ENCODE measurements at places on chromosomes 4 and X.

DNA sequence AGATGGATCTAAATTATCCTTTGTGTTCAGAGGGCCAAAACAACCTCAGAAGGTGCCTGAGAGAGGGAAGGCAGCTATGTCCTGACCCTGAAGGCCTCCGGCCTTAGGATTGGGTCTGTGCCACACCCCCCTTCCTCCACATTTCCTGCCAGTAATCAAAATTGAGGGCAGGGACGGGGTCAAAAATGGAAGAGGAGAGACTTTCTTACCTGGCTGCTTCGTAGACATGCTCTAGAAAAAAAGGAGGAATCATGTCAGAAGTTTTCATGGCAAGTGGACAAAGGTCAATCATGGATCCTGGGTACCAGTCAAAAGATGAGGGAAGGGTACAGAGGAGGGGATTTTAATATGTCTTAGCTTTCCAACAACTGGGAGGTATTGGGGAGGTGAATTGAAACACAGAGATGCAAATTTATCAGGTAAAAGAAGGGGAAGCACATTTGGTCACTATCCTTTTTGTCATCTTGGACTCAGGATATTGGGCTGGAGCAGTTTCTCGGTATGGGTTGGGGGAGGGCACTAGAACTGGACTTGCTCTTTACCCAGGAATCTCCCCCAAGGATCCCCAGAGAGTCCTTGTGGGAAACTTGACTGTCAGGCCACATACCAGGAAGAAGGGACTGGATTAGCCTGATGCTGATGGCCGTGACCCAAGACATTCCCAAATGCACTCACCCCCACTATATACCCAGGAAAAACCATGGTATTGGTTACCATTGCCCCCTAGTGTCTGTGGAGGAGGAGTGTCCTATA is 17.1 kb downstream of the VSIG4 start:
- no peak for DNase-seq

- no peak for DNase-seq
These were observed 176.7 kb downstream of the SMARCA1 start for GRCh38 chrX:129346574-129346973.

DNA sequence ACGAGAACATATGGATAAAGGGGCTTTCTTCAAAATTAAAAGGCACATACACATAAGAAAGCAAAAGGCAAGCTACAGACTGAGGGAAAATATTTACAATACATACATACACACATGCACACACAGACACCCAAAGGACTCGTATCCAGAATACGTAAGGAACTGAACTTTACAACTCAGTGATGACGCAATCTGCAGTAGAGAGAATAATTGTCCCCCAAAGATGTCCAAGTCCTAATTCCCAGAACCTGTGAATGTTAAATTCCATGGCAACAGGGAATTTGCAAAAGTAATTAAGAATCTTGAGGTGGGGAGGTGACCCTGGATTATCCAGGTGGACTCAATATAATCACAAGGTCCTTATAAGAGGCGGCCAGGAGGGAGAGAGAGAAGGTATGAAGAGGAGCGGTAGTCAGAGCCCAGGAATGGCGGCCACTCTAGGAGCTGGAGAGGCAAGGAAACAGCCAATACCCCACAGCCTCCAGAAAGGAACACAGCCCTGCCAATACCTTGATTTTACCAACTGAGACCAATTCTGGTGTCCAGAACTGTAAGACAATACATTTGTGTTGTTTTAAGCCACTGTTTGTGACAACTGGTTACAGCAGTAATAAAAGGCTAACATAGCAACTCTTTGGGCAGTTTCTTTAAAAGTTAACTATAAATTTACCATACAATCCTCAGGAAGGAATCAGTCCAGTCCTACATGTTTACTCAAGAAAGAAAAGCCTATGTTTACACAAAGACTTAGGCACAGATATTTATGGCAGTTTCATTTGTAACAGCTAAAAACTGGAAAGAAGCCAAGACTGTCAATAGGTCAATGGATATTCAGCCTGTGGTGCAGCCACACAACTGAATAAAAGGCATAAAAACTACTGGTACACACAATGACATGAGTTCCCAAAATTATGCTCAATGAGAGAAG is 27.3 kb upstream of the STS start:
- DNase-seq, result peak; percentile 72

- DNase-seq, result no peak
These were observed 27.7 kb upstream of the GLRB start for GRCh38 chr4:157048248-157048647.

DNA sequence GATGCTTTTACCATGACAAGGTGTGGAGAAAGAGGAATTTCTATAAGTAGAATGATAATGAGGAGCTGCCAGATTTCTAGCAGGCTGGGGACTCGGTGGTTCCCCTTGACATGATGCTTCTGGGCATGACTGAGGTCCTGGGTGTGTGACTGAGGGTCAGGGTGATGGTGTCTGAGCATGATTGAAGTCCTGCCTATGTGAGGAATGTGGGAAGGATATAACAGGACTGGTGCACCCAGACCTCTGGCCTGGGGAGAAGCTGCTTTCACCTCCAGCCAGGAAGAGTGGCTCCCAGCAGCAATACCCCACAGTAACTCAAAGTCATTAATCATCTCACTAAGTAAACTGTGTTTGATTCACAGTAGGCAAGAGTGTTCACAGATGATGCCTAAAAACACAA is 17.4 kb downstream of the SORBS2 start:
- no peak for DNase-seq

- DNase-seq, result no peak
These were observed 23.8 kb upstream of the CD38 start for GRCh38 chr4:15754323-15754722.

- DNase-seq, result no peak
These were observed 141.0 kb downstream of the NSUN7 start for GRCh38 chr4:40890764-40891163.

DNA sequence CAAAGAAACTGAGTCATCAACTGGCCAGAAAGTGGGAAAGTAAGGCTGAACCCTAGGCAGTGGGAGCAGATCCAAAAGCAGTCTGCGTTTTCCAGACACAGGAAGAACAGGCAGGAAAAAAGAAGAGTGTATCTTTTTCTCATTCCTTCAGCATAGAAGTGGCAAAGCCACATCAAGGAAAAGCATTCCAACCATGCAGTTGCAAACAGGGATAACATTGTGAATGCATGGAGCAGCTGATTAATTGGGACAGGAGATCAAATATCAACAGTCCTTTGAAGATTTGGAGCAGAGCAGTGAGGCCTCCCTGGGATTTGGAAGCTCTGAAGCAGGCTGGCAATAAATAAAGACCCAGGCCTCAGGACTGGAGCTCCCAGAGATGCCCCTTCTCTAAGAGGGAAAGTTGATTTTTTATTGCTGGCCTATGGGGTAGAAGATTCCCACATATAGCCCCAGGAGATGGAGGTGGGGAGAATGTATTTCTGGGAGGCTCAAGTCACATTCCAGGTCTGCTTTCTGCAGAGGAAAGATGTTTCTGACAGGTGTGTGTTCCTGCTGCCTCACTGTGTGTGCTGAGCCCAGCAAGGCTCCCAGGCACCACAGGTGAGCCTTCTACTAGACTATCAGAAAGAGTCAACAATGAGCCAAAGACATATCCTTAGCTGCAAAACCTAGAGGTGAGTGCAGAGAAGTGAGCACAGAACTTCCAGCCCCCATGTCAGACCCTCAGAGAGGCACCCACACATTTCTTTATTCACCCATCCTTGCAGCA is 222.5 kb downstream of the RAB28 start:
- no peak for DNase-seq

- no peak for DNase-seq
These were observed 28.1 kb downstream of the INPP4B start for GRCh38 chr4:142818031-142818430.

DNA sequence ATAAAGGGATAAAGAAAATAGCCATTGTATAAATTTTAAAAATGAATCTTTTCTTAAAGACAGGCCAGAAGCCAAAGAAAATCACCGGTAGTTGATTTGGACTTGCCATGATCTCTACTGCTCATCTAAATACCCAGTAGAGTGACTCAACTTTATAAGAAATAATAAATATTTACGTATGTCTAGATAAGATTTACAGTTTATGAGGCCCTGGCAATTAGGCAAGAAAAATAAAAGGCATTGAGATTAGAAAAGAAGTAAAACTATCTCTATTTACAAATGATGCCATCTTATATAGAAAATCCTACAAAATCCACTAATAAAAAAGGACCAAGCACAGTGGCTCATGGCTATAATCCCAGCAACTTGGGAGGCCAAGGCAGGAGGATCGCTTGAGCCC is 765.5 kb upstream of the HTR2C start:
- DNase-seq, result no peak

- DNase-seq, result no peak
These were observed 391.5 kb downstream of the GASK1B start for GRCh38 chr4:157781361-157781760.

GRCh38 chr4:27490766-27491165 is 630.1 kb downstream of the STIM2 start:
- DNase-seq, result no peak

DNA sequence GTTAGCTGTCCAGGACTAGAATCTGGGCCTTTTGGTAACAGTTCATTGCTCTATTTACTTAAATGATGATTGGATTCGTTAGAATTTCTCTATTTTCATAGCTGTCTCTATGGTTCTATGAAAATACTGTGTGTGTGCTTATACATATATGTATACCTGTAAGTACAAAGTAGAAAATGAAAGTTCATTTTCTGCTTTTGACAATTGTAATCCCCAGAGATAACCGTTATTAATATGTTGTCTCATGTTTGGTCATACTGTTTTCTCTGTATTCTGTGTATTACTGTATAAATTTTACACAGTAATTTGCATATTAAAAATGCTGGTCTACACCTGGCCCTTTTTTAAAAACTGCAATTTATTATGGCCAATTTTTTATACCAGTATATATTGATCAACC is 55.4 kb downstream of the CLCN3 start:
- DNase-seq, result no peak

DNA sequence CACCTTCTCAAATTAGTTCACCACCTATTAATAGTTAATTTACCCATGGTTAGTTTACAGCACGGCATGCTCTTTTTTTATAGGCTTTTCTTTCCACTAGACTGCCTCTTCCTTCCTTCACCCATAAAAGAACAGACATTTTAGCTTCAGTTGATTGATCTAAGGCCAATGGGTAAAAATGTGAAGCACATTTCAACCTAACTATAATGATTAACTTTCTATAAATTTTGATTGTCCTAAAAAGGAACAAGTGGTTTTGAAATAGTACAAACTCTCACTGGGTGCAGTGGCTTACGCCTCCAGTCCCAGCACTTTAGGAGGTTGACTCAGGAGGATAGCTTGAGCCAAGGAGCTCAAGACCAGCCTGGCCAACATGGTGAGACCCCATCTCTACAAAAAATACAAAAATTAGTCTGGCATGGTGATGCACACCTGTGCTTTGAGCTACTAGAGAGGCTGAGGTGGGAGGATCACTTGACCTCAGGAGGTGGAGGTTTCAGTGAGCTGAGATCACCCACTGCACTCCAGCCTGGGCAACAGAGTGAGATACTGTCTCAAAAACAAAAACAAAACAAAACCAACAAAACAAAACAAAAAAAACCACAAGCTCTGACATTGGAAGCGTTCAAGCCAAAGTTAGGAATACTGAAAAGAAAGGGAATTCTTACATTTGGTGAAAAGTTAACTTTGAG is 89.9 kb upstream of the FAT1 start:
- DNase-seq, result no peak

DNA sequence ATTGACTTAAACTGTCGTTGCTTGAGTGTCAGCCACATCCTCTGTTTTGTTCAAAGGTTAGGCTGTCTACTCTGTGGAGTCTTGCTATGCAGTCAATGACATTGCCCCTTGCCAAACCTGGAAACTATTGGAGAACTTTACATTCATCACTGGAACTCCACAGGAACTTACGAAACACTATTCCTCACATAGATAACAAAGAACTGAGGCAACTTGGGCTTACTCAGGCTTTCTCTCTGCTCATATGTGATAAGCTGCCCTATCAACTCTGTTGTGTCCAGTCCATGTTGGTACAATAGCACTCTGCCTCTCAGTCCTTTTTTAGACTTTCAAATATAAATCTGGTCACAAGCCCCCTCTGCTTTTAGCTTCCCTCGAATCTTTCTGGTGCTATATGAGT is 9.4 kb downstream of the NPY5R start:
- no peak for DNase-seq

GRCh38 chr4:186651624-186652023 is 72.0 kb downstream of the FAT1 start:
- peak; percentile 89 for DNase-seq

DNA sequence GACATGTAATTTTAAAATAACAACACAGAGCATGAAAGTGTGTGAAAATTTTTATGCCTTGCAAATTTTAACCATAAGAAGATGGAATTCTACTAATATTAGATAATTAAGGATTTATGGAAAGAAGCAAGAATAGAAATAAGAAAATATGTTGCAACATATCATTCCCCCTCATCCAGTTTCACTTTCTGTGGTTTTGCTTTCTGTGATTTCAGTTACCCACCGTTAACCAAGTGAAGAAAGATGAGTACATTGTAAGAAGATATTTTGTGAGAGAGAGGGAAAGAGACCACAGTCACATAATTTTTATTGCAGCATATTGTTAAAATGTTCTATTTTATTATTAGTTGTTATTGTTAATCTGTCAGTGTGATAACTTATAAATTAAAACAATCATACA is 77.9 kb downstream of the ADAM29 start:
- DNase-seq, result no peak

DNA sequence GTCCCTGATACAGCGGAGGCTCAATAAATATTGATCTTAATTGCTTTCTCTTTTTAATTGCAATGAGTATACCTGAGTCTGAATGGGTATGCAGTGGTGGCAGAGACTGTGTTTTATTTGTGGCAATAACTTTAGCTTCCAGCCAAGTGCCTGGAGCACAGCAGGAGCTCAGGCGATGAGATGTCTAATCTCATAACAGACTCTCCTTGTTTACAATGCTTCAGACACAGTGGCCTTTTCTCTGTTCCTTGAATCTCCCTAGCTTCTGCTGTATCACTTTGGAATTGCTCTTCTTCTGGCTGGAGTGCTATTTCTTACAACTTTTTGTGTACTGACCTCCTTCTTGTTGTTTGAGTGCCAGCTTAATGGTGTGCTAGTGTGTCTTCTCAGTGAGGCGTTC is 91.5 kb upstream of the UNC5C start:
- DNase-seq, result no peak

DNA sequence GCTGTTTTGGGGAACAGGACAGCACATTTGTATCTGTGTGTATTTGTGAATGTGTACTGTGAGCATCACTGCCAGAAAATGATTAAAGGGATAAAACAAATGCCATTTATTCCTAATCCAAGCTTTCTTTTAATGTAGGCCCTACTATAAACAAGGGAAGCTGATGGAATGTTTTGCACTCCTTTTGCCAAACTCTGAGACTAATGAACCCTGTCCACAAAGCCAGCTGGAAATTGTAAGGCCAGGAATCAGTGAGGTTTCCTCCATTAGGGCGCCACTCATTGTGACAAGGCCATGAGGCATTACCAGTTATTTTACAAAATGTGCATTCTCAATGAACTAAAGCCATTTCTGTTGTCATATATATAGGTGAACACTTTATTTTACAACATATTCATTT is 163.0 kb upstream of the NAP1L5 start:
- DNase-seq, result no peak

GRCh38 chr4:113673450-113673849 is 88.1 kb downstream of the CAMK2D start:
- no peak for DNase-seq

Measured in DMS153 (cell line).